Activated CD4-positive, alpha-beta T cell treated with anti-CD3 and anti-CD28 coated beads, Interleukin-2, amount 50 U/mL, for 1 hour (primary cell): ENCODE measurements at places on chromosomes 3 and 15.

- DNase-seq = no peak
Measured at GRCh38 chr3:13075986-13076654, 2.9 kb upstream of the IQSEC1 start.

DNA sequence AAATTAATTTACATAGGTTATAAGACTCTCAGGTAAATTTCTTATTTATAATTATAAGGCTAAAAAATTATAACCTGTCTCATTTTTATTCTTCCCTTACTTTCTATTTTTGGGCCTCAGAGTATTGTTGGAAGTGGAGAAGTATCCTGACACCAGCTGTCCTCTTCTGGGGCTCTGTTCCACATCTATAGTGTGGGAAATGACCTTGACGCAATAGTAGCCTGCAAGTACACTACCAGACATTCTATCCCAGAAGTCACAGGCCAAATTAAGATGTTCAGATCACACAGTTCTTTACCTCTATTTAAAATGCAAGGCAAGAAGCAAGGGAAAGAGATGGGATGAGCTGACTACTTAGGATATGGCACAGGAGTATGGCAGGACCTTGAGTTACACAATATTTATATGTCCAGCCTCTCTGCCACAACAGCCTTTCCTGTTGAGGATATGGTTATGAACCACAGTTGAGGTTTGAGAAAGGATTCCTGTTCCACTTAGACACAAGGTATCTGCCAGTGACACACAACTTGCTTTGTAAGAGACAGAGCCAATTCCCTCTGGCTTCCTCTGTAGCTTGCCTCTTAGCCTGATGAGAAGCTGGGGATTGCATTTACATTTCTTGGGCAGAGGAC is 158.0 kb upstream of the IL12A start:
- DNase-seq = no peak

DNA sequence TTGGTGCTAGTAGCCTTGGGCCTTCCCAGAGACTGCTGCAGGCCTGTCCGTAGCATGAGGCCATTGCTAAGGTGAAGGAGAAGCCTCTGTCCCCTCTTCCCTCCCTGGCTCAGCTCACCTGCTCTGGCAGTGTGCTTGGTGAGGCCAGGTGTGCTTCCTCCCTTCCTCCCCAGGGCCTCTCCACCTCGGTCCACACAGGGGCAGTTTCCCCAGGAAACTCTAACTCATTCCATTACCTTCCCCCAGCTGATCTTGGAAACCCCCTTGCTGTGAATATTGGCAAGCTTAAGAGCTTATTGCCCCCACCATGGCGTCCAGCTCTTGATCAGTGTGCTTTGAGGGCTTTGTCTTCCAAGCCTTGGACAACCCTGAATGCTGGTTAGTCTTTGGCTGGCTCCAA is 52.7 kb downstream of the ZNF445 start:
- DNase-seq = no peak

GRCh38 chr15:57183614-57184344 is 192.5 kb upstream of the CGNL1 start:
- no peak for DNase-seq

DNA sequence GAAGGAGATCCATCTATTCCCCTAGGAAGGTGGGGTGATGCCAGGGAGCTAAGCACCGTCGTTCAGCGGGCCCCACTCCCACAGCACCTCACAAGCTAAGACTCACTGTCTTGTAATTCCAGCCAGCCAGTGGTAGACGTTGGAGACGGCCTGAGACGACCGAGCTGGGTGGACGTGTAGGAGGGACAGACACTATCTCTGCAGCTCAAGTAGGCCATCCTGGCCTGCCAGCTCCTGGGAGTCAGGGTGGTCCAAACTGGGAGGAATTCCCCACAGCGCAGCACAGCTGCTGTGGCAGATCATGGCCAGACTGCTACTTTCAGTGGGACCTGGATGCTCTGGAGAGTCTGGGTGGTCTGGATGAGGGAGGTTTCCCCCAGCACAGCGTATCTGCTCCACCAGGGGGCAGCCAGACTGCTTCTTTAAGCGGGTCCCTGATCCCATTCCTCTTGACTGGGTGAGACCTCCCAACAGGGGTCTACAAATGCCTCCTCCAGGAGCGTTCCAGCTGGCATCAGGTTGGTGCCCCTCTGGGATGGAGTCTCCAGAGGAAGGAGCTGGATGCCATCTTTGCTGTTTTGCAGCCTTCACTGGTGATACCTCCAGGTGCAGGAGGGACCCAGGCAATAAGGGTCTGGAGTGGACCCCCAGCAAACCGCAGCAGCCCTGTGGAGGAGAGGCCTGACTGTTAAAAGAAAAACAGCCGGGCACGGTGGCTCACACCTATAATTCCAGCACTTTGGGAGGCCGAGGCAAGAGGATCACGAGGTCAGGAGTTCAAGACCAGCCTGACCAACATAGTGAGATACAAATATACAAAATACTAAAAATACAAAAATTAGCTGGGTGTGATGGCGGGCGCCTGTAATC is 27.6 kb downstream of the GNB5 start:
- peak; percentile 19 for DNase-seq

DNA sequence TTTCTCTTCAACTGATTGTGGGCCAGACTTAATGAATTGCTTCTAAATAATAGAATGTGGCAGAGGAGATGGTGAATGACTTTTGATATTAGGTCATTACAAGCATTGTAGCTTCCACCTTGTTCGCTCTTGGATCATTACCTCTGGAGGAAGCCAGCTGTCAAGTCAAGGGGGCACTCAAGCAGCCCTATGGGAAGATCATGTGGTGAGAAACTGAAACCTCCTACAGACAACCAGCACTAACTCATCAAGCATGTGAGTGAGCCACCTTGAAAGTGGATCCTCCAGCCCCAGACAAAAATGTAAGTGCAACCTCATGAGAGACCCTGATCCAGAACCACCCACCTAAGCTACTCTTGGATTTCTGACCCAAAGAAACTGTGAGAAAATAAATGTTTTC is 109.8 kb upstream of the TBC1D5 start:
- DNase-seq = no peak

GRCh38 chr3:117264204-117264994 is 554.8 kb downstream of the TUSC7 start:
- DNase-seq = no peak

DNA sequence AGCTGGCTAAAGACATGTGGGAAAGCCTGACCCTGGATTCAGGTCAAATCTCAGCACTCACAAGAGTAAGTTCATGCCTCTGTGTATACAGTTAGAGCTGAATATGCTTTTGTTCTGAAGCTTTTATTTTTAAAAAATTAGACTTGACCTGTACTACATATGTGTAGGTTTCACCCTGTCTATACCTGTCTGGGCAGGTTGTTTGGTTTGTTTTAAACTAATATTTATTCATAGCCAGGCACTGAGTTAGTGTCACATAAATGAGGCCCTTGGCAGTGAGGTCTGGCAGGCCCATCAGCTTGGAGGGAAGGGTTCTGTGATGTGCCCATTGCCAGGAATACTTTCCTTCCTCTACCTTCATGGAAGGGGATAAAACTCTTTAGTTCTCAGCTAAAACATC is 1.9 kb downstream of the DNAJA4 start:
- no peak for DNase-seq

DNA sequence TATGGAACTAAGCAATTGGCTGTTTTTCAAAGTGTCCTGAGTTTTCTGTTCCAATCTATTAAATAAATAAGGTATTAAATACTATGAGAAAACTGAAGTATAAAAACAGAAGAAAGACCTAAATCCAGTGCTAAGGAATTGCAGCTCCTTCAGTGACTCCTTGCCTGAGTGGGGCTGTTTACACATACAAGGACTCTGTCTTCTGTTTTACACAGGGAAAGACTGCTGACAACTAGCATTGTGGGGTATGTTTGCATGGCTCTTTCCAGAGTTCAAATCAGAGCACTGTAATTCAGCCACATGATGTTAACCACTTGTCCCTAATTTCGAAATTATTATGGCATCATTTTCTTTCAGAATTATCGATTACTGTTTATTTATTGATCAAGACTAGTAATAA is 31.3 kb upstream of the MEIS2 start:
- DNase-seq = no peak

DNA sequence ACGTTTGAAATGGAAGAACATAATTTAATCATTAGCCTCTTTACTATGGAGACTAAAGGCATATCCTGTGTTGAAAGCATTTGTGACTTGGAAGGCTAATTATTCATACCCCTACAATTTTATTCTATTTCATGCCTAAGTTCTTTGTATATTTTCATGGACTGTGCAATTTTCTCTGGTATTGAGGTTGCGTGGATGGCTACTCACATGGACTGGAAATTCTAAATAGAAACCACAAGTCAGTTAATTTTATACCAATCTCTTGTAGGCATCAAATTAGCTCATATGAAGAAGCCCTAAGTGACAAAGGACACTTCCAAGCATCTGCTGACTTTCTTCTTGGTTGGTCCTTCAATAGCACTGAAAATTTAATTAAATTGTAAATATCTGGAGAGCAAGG is 1353.5 kb downstream of the ROBO1 start:
- DNase-seq = no peak

- no peak for DNase-seq
Measured at GRCh38 chr3:128367761-128368160, 98.9 kb downstream of the DNAJB8 start.

DNA sequence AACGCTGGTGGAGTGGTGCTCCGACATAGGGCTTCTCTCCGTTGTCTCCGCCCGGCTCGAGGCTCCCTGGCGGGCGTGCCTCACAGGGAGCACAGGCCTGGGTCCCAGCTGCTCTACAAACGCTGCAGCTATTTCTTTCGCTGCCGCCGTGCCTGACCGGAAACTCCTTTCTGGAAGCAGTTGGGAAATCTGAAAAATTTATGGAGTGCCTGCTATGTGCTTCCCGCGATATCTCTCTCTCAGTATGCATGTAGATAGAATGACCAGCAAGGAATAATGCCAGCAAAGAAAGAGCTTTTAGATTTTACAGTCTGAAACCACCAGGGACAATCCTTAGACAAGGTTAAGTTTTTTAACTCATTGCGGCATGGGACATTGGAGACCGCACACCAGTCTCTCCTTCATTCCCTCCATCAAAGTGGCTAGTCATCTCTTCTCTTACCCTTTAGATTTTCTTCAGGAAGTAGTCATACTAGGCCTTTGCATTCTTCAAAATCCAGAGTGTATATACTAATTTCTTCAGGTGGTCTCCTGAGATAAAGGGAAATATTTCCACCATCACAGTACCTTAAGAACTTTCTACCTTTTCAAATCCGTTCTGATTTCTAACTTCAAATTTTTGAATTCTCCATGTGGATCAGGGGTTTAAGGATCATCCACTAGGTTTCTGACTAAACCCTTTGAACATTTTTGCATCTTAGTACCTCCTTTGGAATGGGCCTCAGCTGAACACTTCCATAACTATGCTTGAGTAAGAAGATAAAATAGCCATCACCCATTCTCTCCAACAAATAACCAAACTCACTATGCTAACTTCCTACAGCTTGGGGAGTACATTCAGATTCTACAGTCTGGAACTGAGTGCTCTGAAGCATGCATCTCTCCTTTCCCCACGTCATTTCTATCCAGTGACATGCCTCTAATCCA is 1.1 kb upstream of the NPHP3 start:
- DNase-seq = no peak

- no peak for DNase-seq
Measured at GRCh38 chr3:154022606-154023005, 98.6 kb upstream of the ARHGEF26 start.

DNA sequence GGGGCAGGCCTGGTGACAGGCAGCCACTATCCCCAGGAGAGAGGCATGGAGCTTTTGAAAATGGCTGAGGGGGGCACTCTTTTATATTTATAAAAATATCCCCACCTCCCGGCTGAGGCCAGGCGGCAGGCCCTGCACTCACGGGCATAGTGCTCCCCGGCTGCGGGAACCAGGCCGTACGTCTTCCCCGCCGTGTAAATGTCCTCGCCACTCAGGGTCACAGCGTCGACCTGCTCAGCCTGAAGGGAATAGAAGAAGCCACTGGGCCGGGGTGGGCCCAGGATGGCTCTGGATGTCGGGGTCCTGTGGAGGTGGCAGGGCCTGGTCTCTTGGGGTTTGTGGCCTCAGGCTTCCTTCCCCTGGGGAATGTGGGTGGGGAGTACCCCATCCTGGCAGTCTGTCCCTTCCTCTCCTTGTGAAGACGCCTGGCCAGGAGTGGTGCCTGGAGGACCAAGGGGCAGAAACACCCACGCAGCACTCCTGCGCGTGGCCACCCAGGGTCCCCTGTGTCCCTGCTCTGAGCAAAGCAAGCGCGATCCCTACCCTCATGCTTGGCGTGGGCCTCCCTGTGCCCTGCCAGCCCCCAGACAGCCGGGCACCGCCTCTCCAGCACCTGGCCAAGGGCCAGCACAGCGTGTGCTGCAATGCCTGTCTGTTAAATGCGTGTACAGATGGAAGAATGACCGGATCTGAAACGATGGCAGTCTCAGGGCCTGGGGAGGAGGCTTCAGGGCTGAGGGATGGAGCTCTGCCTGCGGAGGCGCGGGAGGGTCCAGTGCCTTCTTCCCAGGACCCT is 18.9 kb downstream of the MELTF start:
- no peak for DNase-seq

DNA sequence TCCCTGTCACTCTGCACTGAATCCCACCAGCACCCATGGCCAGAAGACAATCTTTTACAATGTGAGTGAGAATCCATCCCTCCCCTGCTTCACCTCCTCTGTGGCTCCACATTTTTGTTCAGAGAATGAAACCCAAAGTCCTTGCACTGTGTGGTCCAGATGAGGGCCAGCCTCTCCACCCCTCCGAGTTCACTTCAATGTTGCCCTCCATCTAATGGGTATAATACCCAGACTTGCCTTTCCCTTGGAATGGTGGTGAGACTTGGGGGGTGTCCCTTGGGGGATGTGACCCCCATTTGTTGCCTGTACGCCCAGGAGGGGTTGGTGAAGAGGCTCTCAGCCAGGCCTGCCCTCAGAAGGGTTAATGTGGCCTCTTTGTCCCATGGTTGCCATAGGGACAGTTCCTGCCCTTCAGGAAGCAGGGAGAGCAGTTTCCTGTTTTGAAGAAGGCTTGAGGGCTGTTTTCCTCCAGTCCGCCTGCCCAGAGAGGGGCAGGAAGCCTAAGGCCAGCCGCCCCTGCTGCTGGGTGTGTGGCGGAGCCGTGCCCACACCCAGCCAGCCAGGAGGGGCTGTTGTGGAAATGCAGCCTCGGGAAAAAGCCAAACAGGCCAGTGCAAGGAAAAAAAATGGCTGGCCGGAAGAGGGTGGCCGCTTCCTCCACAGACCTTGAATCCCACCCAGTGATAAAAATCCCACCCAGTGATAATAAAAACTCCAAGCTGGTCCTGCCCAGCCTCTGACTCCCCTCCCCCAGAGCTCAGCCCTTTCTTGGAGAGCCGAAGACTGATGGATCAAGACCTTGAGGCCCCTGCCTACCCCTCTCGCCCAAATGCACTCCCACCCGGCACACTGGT is 14.6 kb upstream of the FGD5 start:
- no peak for DNase-seq

DNA sequence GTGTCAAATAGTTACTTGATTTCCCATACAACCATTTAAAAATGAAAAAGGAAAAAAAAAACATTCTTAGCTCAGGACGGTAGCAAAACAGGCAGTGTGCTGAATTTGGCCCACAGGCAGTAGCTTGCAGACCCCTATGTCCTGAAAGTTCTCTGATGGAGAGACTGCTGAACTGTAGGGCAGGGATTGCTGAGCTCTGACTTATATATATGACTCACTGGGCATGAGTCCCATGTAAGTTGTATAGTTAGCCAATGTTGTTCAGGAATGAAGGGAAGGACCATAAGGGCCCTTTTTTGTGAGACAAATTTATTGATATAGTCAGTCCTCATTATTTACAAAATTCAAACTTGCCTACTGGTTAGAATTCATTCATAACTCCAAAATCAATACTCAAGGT is 36.9 kb upstream of the FRMD4B start:
- DNase-seq = no peak

- DNase-seq = no peak
Measured at GRCh38 chr3:190074817-190075216, 45.9 kb downstream of the P3H2 start.
